ENCODE measurements at places on chromosomes 2 and 18.

DNA sequence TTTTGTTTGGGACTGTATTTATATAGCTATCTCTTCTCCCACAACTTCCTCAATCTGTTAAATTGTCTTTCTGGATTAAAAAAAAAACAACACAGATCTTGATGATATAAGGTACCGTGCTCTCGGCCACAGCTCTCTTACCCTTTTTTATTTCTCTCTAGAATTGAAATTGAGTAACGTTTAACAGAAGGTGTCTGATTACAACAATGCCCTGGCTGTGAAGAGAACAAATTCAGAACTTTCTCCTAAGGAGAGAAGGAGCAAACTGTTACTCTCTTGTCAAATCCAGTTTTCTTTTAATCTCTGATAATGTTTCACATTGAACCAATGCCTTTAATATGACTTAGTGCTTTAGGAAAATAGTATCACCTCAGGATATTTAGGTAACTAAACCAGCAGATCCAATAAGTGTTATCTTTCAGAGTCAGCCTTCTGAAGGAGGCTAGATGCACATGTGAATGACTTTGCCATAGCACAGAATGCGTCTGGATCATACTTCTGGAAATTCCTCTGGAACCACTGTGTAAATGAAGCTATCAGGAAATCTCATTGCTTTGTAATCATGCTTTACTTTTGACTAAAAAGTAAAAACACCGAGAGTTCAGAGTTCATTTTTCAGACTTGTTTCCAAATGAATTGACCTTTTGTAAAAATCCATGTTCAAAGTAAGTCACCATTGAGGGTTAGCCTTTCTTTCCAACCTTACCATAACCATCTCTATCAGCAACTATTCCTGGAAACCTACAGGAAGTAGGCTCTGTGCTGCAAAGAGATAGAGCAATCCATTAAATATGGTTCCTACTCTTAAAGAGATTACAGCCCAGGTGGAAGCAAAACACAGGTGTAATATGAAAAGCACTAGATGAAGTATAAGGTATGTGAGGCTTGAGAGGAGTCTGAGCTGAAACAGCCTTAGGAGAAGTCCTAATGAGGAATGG, 147.0 kb upstream of the OSR1 start:
- no peak for DNase-seq

DNA sequence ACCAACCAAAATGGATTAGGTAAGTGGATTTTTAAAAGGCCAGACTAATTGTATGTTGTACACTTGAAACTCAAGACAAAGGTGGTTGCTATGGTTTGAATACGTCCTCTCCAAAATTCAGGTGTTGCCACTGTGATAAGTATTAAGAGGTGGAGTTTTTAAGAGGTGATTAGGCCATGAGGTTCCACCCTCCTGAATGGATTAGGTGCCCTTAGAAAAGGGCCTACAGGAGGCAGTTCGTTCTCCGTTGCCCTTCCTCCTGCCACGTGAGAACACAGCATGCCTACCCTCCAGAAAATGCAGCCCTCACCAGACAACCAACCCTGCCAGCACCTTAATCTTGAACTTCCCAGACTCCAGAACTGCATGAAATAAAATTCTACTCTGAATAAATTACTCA, 51.2 kb downstream of the CHMP3 start:
- DNase-seq = no peak

DNA sequence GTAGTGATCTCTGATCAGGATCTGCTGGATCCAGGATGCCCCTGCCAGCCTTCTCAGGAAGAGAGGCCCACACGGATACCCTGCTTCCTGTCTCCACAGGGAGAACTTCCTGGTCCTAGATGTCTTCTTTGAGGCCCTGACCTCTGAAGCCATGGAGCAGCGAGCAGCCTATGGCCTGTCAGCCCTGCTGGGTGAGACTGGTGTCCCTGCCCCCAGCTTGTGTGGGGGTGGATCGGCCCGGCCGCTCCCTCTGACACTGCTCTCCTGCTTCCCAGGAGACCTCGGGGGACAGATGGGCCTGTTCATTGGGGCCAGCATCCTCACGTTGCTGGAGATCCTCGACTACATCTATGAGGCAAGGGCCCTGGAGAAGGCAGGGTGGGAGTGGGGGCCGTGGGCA, 6.6 kb downstream of the CHPF start:
- no peak for DNase-seq

DNA sequence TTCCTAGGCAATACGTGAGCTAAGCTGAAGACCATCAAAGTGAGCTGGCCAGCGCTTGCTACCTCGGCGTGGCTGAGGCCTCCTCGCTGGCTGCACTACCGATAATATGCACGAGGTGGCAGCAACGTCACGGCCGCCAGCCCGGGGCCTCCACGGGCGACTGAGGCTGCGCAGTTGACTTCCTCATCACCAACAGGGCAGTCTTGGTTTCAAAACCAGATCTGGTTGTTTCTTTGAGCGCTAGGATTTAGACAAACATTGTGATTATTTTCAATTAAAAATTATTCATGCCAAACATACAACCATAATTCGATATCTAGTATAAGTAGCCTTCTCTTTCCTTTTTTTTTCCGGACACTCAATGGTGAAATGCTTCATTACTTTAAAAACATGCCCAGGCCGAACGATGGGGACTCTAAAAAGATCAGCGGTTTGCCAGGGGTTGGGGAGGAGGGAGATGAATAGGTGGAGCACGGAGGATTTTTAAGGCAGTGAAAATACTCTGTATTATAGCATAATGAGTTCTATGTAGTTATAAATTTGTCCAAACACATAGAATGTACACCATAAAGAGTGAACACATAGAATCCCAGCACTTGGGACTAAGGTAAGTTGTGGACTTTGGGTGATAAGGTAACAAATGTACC, 52.0 kb downstream of the CYBRD1 start:
- peak; percentile 71 for DNase-seq

DNA sequence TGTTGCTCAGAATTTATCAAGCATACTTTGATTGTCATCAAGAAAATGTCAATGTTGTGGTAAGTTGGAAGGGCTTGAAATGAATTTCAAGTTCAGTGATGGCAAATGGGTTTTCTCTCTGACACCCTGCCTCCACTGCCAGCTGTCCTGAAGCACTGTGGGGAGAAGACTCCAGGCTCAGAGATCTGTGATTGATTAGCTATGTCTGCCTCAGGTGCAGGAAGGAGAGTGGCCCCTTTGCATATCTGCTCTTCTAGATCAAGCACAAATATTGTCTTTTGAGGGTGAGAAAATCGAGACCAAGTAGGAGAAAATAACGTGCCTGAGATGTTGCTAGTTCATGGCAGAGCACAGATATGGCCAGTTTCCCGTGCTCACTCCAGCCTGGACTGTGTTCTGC, 178.8 kb upstream of the GLI2 start:
- DNase-seq = no peak

- no peak for DNase-seq
Observed at GRCh38 chr2:235910067-235910466, 258.1 kb downstream of the GBX2 start.

DNA sequence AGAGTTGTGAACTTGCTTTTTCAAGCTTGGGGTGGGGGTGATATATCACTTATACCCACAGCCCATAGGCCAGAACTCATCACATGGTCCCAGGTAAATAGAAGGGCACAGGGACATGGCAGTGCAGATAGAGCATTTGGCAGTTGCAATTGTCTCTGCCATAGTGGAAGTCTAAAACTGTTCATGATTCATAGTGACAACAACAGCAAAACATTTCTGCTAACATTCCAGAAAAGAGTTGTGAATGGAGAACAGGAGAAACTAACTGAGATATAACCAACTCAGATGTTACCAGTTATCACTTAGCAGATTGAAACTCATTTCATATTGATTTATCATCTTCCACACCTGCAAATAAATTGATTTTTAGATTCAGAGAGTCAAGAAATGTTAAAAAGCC, 278.6 kb upstream of the KYNU start:
- DNase-seq = no peak

- DNase-seq = no peak
Observed at GRCh38 chr2:190121971-190122370, 59.4 kb upstream of the MSTN start.

DNA sequence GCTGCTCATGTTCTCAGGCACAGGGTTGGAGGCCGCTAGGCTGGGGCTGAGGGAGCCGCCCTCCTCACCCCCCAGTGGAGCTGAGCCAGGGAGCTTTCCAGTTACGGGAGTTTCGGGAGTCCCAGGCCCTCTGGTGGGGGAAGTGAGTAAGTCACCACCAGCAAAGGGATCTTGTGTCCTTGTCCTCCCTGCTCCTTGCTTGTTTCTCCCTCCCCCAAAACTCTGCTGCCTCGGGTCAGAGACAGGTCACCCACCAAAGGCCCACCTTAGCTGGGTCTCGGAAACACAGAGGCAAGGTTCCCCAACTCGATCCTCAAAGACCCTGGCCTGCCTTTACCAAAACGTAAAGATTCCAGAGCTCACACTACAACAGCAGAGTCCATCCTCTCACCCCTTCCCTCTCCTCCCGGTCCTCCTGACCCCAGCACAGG, 60.5 kb upstream of the POMC start:
- peak; percentile 69 for DNase-seq

DNA sequence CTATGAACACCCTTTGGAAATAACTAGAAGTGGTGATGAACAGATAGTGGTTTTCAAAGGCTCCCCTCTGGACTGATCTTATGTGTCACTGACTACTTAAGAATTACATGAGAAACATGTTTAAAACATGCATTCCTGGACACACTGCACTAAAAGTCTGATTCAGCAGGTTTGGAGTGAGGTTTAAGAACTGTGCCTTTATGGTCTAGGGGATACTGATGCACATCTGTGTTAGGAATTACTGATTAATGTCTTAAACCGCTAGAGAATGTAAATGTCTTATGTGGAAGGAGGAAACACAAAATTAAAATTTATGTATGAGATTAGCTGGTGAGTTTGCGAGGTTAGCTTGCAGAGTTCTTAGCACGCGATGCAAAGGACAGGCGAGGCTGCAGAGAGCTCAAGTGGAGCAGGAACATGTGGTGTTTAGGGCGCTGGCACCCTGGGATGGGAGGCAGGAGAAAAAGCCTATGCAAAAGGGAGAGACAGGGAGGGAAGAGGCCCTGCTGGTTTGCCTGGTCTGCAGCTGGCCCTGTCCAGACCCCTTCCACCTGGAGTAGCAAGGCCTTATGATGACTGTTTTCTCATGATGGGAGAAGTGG, 11.7 kb downstream of the SH3YL1 start:
- DNase-seq = no peak

DNA sequence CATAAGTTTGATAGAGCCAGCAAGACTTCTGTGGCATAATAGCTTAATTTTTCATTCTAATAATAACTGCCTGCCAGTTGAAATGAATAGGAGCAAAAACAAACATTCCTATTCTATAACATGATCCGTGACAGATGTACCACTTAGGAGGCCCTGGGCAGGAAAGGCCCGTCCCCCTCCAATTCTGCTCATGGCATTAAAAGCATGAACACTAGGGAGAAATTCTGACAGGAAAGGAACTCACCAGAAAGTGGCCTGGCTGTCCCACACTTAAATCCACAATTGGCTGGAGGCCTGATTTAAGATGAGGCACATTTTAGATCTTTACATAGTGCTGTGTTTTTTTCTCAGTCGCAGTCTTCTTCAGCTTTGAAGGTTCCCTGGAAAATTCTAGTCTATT, 261.9 kb upstream of the ETAA1 start:
- peak; percentile 26 for DNase-seq

GRCh38 chr2:127680706-127681287, 5.5 kb upstream of the LIMS2 start:
- DNase-seq = no peak

- no peak for DNase-seq
Observed at GRCh38 chr18:76948345-76948744, 126.0 kb downstream of the ZNF236 start.

GRCh38 chr2:74860521-74860920, 26.6 kb downstream of the HK2 start:
- DNase-seq = no peak

DNA sequence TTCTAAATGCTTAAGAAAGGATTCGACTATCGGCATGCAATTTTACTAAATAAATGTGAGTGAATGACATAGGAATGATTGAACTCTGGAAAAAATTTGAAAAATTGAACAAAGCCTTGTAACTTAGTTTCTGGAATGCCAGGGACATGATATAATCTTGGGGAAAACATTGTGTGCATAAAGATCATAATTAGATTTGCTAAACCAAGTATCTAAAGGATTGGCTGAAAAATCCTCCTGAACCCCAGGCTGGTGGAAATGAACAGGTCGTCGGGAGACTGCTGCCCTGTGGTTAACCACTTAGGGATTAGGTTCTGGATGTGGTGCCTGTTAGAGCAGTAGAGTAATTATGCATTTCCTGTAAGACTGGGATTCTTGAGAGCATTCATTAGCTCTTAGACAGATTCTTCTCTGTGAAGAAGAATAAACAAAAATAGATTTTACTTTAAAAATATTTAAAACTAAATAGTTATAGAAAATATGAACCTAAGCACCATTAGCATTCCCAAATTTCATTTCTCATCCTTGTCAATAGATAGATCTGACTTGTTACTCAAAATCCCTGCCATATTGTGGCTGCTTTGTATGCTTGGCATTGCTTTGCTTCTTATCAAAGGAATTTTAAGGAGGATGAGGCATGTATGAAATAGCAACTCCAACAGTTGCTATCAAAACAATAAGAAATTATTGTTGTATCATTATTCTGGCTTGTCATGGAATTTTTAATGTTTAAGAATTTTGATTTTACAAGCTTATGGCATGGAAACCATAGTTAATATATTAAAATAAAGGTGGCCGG, 55.9 kb downstream of the LYPD6B start:
- DNase-seq = no peak

DNA sequence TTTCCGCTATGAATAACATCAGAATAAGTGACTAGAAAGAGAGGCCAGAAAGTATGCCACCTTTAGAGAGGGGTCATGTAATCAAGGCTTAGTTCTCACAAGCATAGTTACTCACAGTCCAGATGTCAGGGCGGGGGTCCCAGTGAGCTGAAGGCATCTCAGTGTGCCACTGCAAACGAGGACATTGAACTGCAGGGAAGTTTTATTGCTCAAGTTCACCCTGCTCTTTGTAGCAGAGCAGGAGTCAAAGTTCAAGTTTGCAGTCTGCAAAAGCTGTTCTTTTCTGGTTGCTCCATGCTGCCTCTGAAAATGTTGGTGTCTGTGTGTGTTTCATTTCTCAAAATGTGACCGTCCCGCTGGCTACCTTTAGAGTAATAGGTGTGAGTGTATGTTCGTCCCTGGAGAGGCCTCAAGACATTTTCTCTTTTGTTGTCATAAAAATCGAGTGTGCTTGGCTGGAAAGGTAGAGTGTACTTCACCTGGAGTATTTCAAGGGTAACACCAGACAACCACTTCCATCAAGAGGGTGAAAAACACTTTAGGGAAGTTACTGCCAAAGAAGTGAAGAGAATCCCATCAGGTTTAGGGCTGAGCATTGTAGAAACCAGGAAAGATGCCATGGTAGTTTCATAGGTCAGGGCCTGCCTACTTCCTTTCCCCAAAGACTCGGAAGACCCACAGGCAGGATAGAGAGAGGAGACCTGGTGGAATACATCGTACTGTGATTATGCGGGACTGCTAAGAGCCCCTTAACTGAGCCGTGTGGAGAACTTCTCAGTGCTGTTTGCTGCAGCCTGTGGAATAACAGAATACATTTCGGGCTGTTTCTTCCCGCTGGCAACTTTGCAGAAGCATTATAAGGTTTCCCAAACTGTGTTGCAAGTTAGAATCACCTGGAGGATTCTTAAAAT, 89.9 kb downstream of the LYPD6 start:
- DNase-seq = no peak
